ENCODE measurements at places on chromosomes 16 and 17.

GRCh38 chr16:16146380-16147315 lies 76.6 kb downstream of the ABCC6 start:
- peaks cover 14% of the 10 kb centered on the region for H3K36me3 ChIP-seq
- no peak overlapping the region for H3K4me3 ChIP-seq
- H3K27ac ChIP-seq, result no peak overlapping the region
- H3K27me3 ChIP-seq, result no peaks in the 10 kb centered on the region
- DNase-seq, result no peak

DNA sequence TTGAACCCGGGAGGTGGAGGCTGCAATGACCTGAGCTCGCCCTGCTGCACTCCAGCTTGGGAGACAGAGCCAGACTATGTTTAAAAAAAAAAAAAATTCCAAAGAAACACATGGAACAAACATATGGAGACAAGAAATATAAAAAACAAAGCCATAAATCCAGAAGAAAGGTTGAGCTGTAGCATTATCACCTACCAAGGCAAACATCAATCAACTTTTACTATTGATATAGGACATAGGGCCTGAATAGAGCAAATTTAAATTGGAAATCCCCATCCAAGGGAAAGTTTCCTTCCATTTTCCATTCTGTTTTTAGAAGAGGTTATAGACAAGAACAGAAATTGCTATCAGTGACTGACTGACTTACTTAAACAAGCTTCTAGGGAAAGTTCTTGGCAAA lies 56.6 kb downstream of the SSH2 start:
- H3K27me3 ChIP-seq, result no peaks in the 10 kb centered on the region
- no peak overlapping the region for H3K4me3 ChIP-seq
- peaks cover 10% of the 10 kb centered on the region for H3K36me3 ChIP-seq
- DNase-seq, result no peak

GRCh38 chr17:2703181-2703580 lies 8.4 kb downstream of the CLUH start:
- H3K27me3 ChIP-seq, result no peaks in the 10 kb centered on the region
- H3K4me1 ChIP-seq, result peaks cover 11% of the 10 kb centered on the region
- H3K36me3 ChIP-seq, result peaks cover 8% of the 10 kb centered on the region
- no peak for DNase-seq
- no peak overlapping the region for H3K27ac ChIP-seq
- no peak overlapping the region for H3K4me3 ChIP-seq

DNA sequence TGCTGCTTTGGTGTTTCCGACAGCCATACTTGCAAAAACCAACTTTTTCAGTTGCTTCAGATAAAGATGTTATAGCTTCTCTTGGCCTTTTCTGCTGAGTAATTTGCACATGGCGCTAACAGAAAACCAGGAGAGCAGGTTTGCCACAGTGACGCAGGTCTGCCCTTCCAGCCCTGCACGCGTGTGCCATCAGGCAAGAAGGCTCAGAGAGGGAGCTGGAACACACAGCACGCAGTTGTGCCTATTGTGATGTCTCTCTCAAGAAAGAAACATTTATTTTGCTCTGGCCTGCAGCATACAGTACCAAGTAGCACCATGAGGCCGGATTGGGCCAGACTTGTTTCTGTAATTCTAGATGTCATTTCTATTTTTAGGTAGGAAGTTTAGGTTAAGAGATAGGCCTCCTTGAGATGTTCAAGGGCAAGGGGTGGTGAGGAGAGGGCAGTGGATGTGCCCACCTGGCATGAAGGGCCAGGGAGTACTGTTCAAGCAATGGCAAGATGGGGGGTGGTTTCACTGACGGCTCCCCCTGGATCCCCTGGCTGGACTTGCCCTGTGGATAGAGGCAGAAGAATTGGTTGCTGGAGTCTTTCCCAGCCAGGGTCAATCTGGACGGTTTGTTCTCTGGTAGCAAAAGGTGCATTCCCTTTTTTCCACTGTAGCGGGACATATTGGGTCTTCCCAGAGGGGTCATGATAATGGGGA lies 1.9 kb downstream of the CBX2 start:
- H3K36me3 ChIP-seq, result no peaks in the 10 kb centered on the region
- H3K4me3 ChIP-seq, result no peak overlapping the region
- DNase-seq, result no peak
- peaks cover 41% of the 10 kb centered on the region for H3K27me3 ChIP-seq
- H3K27ac ChIP-seq, result no peak overlapping the region

DNA sequence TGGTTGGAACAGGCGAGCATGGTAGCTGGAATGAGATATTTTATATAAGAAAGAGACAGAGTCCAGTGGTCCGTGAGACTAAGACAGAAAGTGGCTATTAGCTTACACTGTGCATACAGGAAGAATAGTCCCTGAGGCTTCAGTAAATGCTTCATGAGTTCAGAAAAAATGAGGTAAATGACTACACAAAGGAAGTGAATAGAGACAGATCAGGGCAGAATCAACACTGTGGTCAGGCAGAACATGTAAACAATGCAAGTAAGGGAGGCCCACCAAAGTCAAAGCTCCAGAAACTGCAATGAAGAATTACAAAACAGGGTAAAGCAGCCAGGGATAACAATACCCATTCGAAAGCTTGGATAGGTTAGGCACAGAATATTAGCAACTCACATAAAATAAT lies 4.8 kb downstream of the ABCA10 start:
- H3K4me1 ChIP-seq, result peaks cover 23% of the 10 kb centered on the region
- H3K36me3 ChIP-seq, result peaks cover 9% of the 10 kb centered on the region
- H3K27me3 ChIP-seq, result no peaks in the 10 kb centered on the region

- H3K27ac ChIP-seq, result no peak overlapping the region
- DNase-seq, result no peak
- no peaks in the 10 kb centered on the region for H3K4me1 ChIP-seq
- H3K4me3 ChIP-seq, result no peak overlapping the region
- no peaks in the 10 kb centered on the region for H3K27me3 ChIP-seq
Measured at GRCh38 chr16:47132308-47132707, 11.4 kb downstream of the NETO2 start.

DNA sequence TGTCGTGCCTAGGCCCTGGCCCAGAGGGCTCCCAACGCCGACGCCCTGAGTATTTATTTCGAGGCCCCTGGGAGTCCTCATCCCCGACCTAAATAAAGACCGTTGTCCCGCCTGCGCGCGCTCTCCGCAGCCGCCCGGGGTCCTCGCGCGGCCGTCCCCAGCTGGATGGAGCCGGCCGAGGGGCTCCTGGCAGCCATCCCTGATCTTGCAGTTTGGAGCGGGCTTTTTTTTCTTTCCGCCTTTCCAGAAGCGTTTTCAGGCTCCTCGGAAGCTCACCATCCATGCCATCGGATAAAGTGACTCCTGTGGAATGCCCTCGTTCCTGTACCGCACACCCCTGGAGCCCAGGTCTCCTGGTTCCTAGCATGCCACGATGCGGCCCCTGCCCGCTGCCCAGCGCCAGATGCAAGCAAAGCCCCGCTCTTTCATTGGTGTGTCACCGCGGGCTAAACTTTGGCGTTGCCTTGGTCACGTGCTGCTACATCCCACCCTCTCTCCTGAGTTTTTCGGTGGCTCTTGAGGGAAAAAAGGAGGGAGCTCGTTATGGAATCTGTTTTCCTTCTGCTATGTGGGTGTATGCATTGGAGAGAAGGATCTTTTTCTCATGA lies 716 bp downstream of the TMEM94 start:
- H3K36me3 ChIP-seq, result no peaks in the 10 kb centered on the region
- H3K4me1 ChIP-seq, result peaks cover 28% of the 10 kb centered on the region
- H3K4me3 ChIP-seq, result peak overlapping the region; percentile 93
- no peak for DNase-seq

- no peak overlapping the region for H3K27ac ChIP-seq
- no peaks in the 10 kb centered on the region for H3K4me1 ChIP-seq
- H3K27me3 ChIP-seq, result peaks cover 13% of the 10 kb centered on the region
- peaks cover 5% of the 10 kb centered on the region for H3K36me3 ChIP-seq
Measured at GRCh38 chr16:17512636-17513220, 42.0 kb upstream of the XYLT1 start.

DNA sequence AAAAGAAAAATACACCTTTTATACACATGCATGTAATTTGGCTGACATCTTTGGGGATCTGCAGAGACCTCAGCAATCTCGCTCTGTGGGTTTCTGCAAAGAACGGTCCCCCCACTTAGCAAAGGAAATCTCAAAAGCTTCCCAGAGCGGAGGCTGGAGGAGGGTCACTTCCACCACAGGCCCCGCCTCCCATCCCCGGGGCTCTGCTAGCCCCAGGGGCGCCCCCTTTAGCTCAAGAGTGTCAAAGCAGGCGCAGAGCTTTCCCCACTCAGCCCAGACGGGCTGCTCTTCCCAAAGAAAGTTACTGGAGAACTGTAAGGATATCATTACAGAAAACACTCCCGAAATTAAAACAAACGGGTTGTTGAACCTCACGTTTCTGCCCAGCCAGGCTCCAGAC lies 11.4 kb downstream of the SLC13A5 start:
- H3K4me3 ChIP-seq, result no peak overlapping the region
- H3K27me3 ChIP-seq, result peaks cover 12% of the 10 kb centered on the region
- H3K27ac ChIP-seq, result no peak overlapping the region
- H3K36me3 ChIP-seq, result no peaks in the 10 kb centered on the region
- DNase-seq, result no peak

DNA sequence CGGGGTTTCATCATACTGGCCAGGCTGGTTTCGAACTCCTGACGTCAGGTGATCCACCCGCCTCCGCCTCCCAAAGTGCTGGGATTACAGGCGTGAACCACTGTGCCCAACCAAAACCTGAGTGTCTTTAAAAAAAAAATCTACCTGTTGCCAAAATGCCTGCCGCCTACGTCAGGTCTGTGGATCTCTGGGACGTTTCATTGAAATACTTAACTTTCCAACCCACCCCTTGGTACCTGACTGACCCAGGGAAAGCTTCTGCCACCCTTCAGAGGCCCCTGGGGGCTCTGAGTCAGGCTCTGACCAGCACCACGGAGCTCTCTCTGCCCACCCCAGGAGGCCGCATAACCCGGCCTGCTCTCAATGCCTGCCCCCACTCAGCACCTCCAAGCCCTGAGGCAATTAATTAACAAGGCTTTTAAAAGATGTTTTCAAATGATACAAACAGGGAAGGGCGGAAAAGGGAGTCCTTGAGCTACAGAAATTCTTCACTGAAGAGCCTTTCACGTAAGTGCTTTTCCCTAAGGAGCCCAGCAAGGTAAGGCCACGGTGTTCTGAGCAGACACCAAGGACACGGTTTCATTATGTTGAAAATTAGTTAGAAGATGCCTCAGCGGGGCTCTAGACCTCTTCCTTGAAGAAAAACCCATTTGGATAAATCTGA lies 29.3 kb upstream of the GSG1L start:
- peaks cover 10% of the 10 kb centered on the region for H3K4me1 ChIP-seq
- peak overlapping the region; percentile 28 for H3K27ac ChIP-seq
- DNase-seq, result no peak
- no peaks in the 10 kb centered on the region for H3K27me3 ChIP-seq
- peaks cover 10% of the 10 kb centered on the region for H3K36me3 ChIP-seq
- no peak overlapping the region for H3K4me3 ChIP-seq

GRCh38 chr17:46139432-46140210 lies 53.6 kb downstream of the KANSL1 start:
- no peaks in the 10 kb centered on the region for H3K27me3 ChIP-seq
- peaks cover 2% of the 10 kb centered on the region for H3K36me3 ChIP-seq
- DNase-seq, result no peak
- peak overlapping the region; percentile 27 for H3K4me3 ChIP-seq

DNA sequence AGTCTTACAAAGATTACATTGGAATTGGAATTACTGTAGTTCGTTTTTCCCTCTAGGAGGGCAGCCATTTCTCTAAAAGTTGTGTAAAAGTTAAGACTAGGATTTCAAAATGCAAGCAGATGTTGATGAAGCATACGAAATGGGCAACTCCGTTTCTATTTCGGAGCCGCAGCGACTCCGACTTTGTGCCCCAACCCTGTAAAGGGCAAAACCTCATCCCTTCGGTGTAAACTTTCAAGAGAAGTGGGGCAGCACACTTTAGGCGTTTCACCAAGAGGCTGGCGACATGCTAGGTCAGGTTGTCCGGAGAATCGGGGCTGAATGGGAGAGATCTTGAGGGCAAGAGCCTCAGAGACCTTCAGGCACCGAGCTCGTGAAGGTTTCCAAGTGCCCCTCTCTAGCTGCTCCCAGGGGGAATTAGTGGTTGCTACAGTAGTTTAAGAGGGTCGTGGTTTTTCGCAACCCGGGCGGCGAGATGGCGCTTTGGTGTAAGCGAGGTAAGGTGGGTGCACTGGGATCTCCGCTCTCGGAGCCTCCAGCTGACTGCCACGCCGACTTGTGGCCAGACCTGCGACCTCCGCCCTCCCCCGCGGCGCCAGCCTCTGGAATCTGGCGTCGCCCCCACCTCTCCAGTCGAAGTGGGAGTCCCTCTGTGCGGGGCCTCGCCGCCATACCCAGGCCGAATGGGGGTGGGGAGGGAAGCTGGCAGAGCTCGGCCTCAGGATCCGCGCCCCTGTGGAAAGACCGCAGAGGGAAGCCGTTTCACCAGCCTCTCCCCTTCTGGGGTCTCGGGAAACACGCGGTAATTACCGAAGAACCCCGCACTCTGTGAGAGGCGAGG lies 1.0 kb upstream of the HEXIM2 start:
- H3K4me3 ChIP-seq, result peak overlapping the region; percentile 90
- DNase-seq, result no peak
- peak overlapping the region; percentile 96 for H3K27ac ChIP-seq

DNA sequence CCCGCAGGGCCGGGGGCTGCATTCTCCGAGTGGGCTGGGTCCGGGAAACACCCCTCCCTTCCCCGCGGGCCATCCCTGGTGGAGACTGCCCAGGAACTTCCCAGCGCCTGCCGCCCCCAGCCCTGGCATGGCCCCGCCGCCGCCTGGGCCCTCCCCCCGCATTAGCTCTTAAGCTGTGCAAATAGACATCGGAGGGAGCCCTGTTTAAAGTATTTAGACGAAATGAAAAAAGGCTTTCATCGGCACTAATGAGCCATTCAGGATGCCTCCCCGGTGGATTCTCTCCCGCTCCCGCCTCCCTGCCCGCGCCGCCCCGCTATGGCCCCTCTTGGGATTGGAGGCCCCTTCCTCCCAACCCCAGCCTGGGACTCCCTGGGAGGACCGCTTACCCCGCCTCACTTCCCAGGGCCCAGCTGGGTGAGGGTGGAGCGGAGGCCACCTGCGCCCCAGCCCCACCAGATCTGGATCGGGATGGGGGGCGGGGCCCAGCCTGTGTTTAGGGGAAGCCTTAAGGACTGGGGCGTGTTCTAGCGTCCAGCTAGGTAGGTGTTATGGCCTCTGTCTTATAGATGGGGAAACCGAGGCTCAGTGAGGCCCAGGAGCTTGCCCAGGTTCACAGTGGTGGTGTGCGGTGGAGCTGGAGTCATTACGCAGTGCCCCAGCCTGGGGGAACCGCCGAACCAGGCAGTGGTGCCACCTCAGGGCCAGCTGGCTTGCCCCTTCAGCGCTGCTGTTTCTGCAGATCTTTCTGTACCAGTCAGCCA lies 19.7 kb downstream of the SEZ6 start:
- H3K4me1 ChIP-seq, result peaks cover 18% of the 10 kb centered on the region
- DNase-seq, result no peak
- H3K36me3 ChIP-seq, result no peaks in the 10 kb centered on the region
- H3K27me3 ChIP-seq, result peaks cover 7% of the 10 kb centered on the region
- no peak overlapping the region for H3K4me3 ChIP-seq
- no peak overlapping the region for H3K27ac ChIP-seq

Data from memory B cell (primary cell).